ENCODE measurements at places on chromosomes 16 and 17. TPM values are rescaled to one million over a fixed set of nuclear protein-coding genes. Genes with fewer than 3 reads are reported as not detected.

DNA sequence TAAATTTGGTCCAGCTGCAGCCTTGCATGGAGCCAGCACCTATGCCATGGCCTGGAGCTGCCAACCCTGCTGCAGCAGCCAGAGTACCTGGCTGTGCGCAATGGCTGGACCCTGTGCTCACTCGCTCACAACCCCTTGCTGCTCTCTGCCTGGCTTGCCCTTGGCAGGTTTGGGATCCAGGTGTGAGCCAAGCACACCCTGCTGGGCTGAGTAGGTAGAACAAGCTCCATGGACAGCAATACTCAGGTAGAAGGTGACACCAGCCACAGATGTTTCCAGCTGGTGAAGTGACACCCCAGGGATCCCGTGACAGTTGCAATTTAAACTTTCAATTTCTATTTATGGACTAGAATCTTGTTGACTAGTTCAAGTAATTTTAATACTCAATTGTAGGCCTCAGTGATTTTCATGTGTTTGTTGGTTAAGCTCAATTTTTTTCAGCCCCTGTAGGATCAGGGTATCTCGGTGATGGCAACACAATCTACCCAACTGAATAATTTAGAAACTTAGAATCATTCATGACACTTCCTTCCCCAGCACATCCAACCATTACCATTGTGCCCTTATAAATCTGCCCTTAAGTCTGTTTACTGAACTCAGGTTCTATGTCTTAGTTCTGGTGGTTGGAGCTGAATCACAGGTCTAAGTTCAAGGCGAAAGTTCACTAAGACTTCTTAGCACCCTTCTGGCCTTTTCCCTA lies 480.0 kb downstream of the PMP22 start:
- H3K4me1 ChIP-seq, result no peaks in the 10 kb centered on the region
- H3K27ac ChIP-seq, result no peak overlapping the region
- H3K27me3 ChIP-seq, result no peaks in the 10 kb centered on the region
- H3K36me3 ChIP-seq, result no peaks in the 10 kb centered on the region

DNA sequence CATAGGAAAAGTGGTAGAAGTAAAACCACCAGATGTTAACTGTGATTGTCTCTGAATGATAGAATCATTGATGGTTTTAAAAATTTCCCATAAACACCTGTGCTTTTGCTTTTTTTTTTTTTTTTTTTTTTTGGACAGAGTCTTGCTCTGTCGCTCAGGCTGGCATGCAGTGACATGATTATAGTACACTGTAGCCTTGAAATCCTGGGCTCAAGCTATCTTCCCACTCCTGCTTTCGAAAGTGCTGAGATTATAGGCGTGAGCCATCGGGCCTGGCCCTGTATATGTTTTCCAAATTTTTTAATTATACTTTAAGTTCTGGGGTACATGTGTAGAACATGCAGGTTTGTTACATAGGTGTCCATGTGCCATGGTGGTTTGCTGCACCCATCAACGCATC lies 80.5 kb downstream of the NF1 start:
- DNase-seq, result no peak
- H3K27ac ChIP-seq, result no peak overlapping the region
- H3K36me3 ChIP-seq, result no peaks in the 10 kb centered on the region
- no peaks in the 10 kb centered on the region for H3K27me3 ChIP-seq
- no peak overlapping the region for H3K4me3 ChIP-seq

- H3K36me3 ChIP-seq, result no peaks in the 10 kb centered on the region
- peaks cover 22% of the 10 kb centered on the region for H3K4me1 ChIP-seq
- H3K27me3 ChIP-seq, result peaks cover 27% of the 10 kb centered on the region
Measured at GRCh38 chr16:67651847-67652246, 6.9 kb downstream of the CARMIL2 start.

GRCh38 chr17:8466873-8467272 lies 31.2 kb downstream of the NDEL1 start:
- no peaks in the 10 kb centered on the region for H3K4me1 ChIP-seq
- H3K27ac ChIP-seq, result no peak overlapping the region
- no peak overlapping the region for H3K4me3 ChIP-seq
- DNase-seq, result no peak
- H3K27me3 ChIP-seq, result no peaks in the 10 kb centered on the region

The RAD51D gene
- total RNA-seq, result 14.2 TPM
